ENCODE measurements at places on chromosomes 2 and 18.
A peak's percentile ranks its signal among the peaks of the same experiment; 100 is the strongest.

GRCh38 chr2:200305797-200306195 is 697 bp upstream of the SPATS2L start:
- peak; percentile 52 for DNase-seq

DNA sequence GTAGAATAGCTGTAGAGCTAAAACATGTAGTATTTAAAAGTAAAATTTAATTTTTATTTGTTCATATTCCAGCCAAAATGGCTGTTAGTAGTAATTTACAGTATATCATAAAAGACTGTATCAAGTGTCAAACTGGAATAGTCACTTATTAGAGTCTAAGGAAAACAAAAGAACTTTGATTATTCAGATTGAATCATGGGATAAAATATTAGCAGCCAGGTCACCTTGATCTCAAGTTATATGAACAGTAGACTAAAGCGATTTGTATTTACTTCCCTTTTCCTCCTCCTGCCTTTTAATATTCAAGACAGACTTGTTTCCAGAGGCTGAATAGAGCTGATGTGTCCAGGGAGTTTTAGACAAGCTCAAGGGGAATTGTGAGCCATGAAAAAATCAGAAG is 54.4 kb downstream of the PMAIP1 start:
- no peak for DNase-seq

DNA sequence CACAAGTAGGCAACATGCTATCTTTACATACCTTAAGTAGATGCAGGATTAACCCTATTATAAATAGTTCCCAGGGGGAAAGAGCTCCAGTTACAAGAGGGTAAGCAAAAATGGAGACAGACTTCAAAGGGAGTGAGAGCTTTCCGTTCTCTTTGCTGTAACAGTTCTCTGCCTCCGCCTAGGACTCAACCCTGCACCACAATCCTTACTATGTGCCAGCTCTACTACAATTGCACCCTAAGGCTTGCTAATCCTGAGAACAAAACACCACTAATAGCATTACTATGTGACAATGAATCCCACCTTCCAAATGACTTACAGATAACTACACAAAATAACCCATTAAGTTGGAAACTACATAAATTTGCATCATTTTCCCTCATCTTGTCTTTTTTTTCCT is 7.7 kb downstream of the ZBTB14 start:
- DNase-seq = no peak

- peak; percentile 70 for DNase-seq
Observed at GRCh38 chr2:86453836-86454235, 12.7 kb downstream of the KDM3A start.

- DNase-seq = no peak
Observed at GRCh38 chr18:51169731-51170130, 27.8 kb downstream of the MEX3C start.
